ENCODE measurements at places on chromosomes 4 and X.
A peak's percentile ranks its signal among the peaks of the same experiment; 100 is the strongest.

- peak; percentile 46 for DNase-seq
Observed at GRCh38 chr4:163515198-163515597, 20.7 kb downstream of the TMA16 start.

GRCh38 chr4:157992038-157992705, 180.7 kb downstream of the GASK1B start:
- DNase-seq = no peak

DNA sequence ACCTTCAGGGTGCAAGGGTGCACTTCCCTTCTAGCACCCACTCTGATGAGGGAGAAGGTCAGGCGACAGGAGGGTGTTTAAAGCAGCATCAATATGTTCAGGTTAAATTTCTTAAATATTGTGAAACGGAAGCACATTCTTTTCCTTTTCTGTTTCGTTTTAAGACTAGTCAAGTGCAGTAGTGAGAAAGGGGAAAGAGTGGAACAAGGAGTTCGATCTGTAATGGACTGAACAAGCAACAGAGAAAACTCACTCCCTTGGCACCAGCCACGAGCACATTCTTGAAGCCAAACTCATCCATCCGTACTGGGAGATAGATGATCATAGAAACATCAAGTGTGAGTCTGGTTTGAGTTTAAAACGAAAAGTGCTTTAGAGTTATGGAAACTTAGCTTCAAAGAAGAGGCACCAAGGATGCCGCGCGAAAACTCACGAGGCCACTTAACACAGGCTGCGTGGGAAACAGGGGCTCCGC, 815 bp downstream of the FAM53A start:
- no peak for DNase-seq

DNA sequence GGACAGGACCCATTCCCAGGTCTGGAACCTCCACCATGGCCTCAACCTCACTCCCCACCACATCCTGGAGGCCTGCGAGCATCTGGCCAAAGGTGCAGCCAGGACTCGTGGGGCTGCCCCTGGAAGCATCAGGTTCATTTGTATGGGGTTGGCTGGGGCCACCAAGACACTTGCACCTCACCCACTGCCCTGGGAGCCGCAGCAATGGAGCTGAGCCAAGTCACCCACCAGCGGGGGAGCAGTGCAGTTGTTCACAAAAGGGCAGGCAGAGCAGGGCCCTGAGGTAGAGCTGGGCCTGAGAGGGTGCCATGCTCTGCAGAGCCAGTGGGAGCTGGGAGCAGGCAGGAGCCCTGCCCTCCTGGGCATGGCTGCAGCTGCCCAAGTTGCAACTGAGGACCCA, 163.5 kb downstream of the FAM47A start:
- DNase-seq = no peak

- no peak for DNase-seq
Observed at GRCh38 chrX:154734061-154734781, 16.7 kb downstream of the GAB3 start.

DNA sequence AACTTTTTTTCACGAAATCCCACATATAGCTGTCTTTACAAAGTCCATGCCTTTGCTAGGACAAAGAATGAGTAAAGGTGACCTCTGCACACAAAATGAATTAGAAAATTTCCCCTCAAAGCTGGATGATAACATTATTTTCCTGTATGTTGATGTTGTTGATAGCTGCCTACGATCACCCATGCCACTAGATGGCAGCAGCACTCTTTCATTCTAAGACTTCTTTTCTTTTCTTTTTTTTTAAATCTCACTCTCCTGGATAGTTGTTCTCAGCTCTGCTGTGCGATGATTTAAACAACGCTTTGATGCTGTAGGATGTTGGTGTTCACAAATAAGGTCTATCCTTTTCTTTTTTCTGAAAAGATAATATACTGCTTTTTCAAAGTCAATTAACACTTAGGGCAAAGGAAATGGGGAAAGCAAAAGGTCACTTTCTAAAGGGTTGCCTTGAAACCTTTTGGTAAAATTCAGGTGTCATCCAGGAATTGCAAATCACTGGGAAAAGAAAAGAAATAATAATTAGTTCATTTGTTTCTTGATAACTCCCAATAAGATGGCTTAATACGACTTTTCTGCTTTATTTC, 266.8 kb downstream of the C4orf33 start:
- peak; percentile 29 for DNase-seq

DNA sequence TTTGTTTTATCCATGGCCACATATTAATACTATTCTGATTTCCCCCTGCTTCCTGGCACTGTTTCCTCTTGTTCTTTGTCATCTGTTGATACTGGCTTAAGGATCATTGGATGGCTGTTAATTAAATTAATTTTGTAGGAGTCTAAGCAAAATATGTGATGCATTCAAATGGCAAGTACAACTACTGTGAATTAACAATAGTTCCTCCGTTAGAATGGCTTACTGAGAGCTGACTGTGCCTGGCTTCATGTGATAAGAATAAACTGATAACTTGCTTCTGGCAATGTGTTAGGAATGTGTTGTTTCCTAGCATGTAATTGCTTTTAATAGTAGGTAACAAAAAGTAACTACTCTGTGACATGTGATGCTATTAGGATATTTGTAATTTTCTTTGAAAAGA, 98.5 kb downstream of the RPA4 start:
- no peak for DNase-seq

DNA sequence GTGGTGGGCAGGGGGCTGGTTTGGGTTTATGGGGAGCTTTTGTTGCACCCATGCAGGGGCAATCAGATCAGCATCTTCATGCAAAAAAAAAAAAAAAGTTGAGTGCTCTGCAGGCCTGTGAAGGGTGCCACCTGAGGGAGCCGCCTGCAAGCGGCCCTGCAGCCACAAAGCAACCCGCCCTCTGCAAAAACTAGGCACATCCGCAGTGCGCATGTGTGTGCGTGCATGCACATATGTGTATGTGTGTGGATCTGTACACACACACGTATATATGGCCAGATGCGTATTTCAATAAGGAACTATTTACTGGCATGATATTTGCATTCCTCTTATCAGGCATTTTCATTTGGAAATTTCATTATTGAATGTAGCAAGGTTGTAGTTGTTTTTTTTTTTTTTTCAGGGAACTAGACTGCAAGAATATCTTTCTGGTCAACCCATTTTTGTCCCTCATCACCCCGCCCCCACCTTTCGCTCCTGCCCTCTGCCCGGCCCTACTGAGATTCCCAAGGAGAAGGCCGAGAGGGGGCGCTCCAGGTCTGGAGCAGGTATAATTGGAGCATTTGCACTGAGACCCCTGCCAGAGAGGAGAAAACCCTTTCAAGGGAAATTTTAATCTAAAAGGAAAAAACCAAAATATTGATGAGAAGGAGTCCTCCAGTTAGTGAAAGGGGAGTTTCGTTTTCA, 18.1 kb downstream of the CCNQ start:
- DNase-seq = no peak

DNA sequence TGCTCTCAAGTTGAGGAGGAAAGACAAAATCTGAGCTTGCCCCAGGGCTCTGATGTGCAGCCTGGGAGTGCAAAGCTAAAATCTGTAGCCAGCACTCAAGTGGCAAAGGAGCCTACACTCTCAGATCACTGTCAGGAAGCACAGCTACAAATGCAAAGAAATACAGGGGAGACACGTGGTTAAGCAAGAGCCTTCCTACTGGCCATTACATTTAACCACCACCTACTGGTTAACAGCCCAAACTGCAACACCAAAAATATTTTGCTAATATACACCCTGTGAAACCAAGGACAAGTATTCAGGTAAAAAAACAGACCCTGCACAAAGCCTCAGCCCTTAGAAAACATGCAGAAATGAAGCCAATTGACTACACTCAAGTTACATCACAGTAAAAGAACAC, 170.4 kb upstream of the FGF16 start:
- DNase-seq = no peak

- DNase-seq = no peak
Observed at GRCh38 chr4:75895744-75896314, 6.4 kb downstream of the PPEF2 start.

GRCh38 chr4:55635741-55636655, at the start of gene NMU:
Gene NMU, minus strand, starts transcription at chr4:55636298. Its CDS starts 106 bp downstream, at chr4:55636192.
- no peak for DNase-seq

DNA sequence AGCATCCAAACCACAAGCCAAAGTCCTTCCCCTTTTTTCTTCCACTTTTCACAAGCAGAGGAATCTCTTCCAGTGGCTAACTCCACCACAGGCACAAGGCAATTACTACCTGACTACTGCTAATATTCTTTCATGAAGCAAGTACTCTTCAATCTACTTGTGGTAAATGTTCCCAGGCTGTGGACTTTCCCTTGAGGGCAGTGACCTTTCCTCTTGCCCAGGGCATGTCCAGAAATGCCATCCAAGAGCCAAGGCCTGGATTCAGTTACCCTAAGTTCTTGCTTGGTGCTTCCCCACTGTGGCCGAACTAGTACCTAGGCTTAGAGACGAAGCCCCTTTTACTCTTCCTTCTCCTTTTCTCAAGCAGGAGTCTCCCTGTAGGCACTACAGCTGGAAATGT, 400.7 kb downstream of the DCAF12L2 start:
- DNase-seq = no peak

DNA sequence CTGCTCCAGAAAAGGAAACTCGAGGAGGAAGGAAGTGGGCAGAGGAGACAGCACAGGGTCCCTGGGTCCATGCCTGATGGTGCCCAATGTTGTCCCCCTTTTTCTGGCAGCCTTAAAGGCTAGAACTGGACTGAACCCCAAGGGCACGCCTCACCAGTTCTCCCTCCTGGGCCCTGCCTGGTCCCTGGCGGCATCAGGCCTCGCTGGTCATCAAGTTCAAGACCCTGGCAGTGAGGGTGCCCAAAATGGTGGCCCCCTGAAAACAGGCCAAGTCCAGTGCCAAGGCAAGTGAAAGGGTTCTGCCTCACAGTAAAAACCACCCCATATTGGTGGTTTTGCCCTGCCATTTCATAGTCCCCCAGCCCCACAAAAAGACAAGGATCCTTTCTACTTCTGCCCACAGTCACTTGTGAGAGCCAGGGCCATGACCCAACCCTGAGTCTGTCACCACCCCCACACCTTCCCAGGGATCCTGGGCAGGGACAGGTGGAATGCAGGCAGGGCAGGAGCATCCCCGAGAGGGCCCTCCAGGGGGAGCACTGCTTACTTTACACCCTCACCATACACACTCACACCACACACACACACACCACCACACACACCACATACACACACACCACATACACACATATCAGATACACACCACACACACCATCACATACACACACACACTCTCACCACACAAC, 107.6 kb downstream of the DCTD start:
- DNase-seq = no peak

DNA sequence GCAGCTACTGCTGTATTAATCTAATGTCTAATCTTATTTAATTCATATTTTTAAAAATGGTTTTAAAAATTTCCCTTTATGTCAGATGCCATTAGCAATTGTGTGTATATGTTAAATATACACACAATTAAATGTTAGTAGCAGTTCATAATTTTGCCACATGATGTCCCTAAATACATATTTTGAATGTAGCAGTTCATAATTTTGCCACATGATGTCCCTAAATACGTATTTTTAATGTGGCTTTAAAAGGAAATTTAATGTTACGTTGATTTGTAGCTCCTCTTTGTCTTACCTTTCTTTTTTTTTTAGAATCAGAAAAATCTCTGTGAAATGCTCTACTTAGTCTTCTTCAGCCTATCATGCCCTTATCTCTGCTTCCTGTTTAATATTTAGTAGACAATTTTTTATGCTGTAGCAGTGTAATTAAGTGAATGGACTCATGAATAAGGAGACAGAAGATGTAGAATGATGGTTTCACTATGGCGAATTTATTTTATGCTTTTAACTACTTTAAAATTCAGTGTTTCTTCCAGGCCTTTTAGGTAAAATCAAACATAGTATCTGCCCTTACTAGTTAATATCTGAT, 26.1 kb downstream of the RBM46 start:
- no peak for DNase-seq

GRCh38 chrX:49761481-49761880, 65.7 kb upstream of the PAGE1 start:
- DNase-seq = no peak

DNA sequence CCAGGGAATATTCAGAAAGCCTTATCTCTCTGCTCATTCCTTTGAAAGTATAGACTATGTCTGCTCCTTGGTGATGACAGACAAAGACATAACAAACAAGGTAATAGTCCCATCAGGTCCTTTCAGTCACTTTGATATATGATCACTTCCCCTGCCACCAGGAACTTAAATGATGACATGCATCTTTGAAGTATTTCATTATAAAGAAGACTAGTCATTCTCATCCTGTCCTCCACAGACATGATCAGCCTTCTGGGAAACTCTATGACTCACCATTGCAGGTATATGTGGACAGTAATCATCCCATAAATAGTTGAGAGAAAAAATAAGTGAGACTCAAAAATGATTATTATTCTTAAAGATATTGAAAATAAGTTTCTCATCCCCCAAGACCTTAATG, 117.5 kb upstream of the VCX2 start:
- no peak for DNase-seq

DNA sequence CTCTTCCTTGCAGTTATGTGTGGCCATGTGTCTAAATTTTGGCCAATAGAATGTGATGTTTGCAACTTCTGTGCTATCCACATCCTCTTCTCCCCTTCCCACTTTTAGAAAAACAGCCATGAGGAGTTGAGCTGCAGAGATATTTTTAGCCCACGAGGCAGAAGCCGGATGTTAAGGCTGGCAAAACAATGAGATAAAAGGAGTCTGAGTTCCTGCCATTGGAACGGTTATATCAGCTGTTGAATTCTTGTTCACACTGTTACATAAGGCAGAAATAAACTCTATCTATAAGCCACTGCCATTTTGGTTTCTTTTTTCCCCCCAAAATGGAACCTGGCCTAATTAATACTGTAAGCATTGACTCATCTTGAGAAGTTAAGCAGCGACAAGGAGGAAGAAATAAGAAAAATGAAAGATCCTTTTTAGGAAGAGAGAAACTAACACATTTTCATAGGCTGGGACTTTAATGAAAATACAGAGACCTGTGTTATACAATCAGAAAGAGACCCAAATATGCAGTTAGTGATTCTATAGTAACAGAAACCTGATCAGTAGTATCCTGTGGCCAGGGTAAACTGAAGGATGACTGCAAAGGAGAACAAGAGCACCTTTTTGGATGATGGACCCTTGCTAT, 200.5 kb downstream of the INPP4B start:
- DNase-seq = no peak

GRCh38 chr4:83709627-83710026, 173.7 kb downstream of the GPAT3 start:
- DNase-seq = no peak

GRCh38 chr4:173696011-173696410, 166.0 kb upstream of the HAND2 start:
- DNase-seq = no peak

- no peak for DNase-seq
Observed at GRCh38 chr4:174120446-174121295, 162.8 kb downstream of the FBXO8 start.

DNA sequence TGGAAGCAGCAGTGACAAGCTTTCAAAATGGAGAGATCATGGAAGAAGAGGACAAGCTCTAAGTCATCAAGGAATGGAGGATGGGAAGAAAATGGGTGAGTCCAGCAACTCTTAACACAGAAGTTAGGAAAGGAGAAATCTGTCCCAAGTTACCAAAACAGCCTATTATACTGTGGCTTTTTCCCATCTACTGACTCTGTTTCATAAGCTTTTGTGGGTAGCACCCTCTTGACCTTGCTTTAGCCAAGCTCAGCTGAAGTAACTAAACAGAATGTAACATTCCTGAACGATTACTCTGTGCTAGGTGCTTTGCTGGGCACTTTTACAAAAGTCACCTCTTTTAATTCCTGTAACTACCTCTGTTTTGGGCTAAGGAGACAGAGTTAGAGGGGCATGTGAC, 54.9 kb downstream of the MAP7D2 start:
- DNase-seq = no peak

- no peak for DNase-seq
Observed at GRCh38 chr4:38283724-38284123, 323.5 kb downstream of the PTTG2 start.

- DNase-seq = no peak
Observed at GRCh38 chrX:71184803-71185495, 38.1 kb upstream of the GJB1 start.
